H1 (cell line): ENCODE measurements at places on chromosomes 5 and 9.

DNA sequence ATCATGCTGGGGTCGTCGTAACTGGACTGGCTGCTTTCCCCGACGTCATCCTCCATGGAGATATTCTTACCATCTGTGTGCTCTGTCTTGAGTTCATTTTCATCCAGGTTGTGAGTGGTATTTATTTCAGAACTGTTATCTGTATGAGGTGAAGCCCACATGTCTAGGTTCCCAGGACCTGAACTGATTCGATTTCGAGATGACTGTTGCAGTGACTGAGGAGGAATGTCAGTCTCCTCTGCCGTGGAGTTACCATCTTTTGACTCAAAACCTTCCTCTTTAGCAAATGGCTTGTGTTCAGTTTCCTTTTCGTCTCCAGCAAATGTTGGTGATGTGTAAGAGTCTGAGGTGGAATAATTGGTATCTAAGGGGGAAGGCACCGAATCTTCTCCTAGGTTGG is 55.2 kb upstream of the PCA3 start:
- H3K4me3 ChIP-seq: no peak overlapping the region
- no peak overlapping the region for H3K27ac ChIP-seq
- no peaks in the 10 kb centered on the region for H3K27me3 ChIP-seq
- no peak for DNase-seq

DNA sequence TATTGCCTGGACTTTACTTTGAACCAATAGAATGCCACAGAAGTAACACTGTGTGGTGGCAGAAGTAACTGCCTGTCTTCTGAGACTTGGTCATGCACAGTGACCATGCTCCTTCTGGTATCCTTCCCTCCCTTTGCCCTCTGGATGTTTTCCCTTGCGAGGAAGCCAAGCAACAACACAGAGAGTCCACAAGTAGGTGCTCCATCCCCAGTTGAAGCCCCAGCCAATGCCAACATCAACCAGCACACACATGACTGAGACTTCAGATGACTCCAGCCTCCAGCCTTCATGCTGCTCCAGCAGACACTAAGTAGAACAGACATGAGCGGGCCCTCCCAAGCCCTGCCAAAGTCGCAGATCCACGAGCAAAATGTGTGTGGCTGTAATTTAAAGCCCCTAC is 129.6 kb downstream of the EPB41L4A start:
- H3K27me3 ChIP-seq: no peaks in the 10 kb centered on the region
- H3K4me1 ChIP-seq: no peaks in the 10 kb centered on the region
- DNase-seq: no peak
- no peaks in the 10 kb centered on the region for H3K36me3 ChIP-seq

- H3K36me3 ChIP-seq: peaks cover 25% of the 10 kb centered on the region; the same call in 1 of the 2 replicates
- no peak overlapping the region for H3K27ac ChIP-seq
- no peak for DNase-seq
These were observed 6.9 kb upstream of the AJM1 start for GRCh38 chr9:136835162-136835931.

DNA sequence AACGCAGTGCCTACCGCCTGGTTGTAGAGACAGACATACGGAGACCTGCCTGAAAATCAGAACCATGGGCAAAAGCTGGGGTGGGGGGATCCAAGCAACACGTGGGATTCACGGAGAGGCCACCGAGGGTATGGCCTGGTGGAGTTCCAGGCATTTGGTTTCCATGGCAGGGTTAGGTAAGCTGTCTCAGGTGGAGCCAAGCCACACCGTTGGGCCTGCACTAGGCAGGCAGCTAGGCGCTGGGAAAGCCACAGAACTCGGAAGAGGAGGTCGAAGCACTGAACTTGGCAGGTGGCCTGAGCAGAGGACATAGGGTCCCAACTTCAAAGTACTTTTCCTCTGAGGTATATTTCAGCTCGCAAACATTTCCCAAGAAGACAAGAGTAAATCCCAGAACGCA is 111.6 kb downstream of the ISL1 start:
- no peak overlapping the region for H3K4me3 ChIP-seq
- no peaks in the 10 kb centered on the region for H3K36me3 ChIP-seq
- no peaks in the 10 kb centered on the region for H3K27me3 ChIP-seq
- H3K4me1 ChIP-seq: no peaks in the 10 kb centered on the region
- DNase-seq: no peak

GRCh38 chr5:121701731-121702130 is 150.0 kb upstream of the FTMT start:
- no peak overlapping the region for H3K4me3 ChIP-seq
- no peaks in the 10 kb centered on the region for H3K36me3 ChIP-seq

DNA sequence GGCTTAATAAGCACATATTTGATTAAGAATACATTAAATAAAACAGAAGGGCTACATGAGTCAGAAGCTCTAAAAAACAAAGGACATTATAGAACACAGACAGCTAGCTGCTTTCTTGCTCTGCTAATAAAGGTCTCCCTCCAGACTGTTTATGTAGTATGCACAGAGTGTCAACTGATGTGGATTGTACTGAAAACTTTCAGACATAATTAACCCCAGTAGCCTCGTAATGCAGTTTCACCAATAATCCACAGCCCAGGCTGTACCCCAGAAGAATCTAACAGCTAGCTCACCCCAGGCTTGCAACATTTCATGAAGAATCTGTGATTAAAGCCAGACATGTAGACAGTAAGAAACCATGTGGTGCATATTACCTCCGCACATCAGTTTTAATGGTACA is 30.8 kb downstream of the FGF10 start:
- H3K27ac ChIP-seq: no peak overlapping the region
- H3K36me3 ChIP-seq: no peaks in the 10 kb centered on the region

GRCh38 chr5:126469536-126470316 is 46.5 kb downstream of the GRAMD2B start:
- H3K27ac ChIP-seq: no peak overlapping the region
- no peak overlapping the region for H3K4me3 ChIP-seq
- DNase-seq: no peak
- peaks cover 31% of the 10 kb centered on the region for H3K36me3 ChIP-seq
- H3K27me3 ChIP-seq: no peaks in the 10 kb centered on the region

GRCh38 chr9:127698386-127698785 is 8.4 kb upstream of the CFAP157 start:
- H3K36me3 ChIP-seq: no peaks in the 10 kb centered on the region
- no peak overlapping the region for H3K4me3 ChIP-seq
- DNase-seq: no peak
- no peaks in the 10 kb centered on the region for H3K27me3 ChIP-seq

GRCh38 chr5:141945511-141946051 is 12.4 kb downstream of the PCDH12 start:
- H3K36me3 ChIP-seq: no peaks in the 10 kb centered on the region
- peaks cover 10% of the 10 kb centered on the region for H3K4me1 ChIP-seq
- peak; percentile 59 for DNase-seq
- H3K4me3 ChIP-seq: no peak overlapping the region

DNA sequence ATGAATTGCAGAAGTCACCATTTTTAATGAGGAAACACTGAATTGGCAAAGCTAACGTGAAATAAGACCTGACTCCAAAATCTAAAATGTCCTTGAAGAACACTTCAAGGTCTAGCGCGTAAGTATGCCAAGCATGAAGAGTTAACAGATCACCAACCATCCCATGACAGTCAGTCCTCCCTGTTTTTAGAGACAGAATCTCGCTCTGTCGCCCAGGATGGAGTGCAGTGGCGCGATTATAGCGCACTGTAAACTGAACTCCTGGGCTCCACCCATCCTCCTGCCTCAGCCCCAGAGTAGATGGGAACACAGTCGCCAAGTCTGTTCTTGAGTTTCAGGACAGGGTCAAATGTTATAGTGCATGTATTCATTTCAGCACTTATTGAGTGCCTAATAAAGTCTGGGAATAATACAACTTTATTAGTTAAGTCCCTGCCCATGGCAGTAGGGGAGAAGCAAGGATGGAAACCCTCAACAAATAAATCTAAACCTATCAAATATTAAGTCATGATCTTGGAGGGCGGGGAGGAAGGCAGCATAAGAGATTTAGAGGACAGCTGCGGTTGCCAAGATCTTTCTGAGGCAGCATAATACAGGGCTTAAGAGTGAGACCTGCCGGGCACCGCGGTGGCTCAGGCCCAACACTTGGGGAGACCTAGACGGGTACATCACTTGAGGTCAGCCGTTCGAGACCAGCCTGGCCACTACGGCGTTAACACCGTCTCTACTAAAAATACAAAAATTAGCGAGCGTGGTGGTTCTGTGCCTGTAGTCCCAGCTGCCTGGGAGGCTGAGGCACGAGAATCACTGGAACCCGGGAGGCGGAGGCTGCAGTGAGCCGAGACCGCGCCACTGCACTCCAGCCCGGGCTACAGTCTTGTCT is 1.1 kb downstream of the ATPSCKMT start:
- no peak overlapping the region for H3K27ac ChIP-seq
- peaks cover 11% of the 10 kb centered on the region for H3K36me3 ChIP-seq
- no peak for DNase-seq
- H3K4me1 ChIP-seq: peaks cover 3% of the 10 kb centered on the region; the same call in 1 of the 2 replicates
- peak overlapping the region; percentile 94 for H3K4me3 ChIP-seq
